ENCODE measurements at places on chromosomes 5 and 9. TPM values are rescaled to one million over a fixed set of nuclear protein-coding genes. Genes with fewer than 3 reads are reported as not detected.

DNA sequence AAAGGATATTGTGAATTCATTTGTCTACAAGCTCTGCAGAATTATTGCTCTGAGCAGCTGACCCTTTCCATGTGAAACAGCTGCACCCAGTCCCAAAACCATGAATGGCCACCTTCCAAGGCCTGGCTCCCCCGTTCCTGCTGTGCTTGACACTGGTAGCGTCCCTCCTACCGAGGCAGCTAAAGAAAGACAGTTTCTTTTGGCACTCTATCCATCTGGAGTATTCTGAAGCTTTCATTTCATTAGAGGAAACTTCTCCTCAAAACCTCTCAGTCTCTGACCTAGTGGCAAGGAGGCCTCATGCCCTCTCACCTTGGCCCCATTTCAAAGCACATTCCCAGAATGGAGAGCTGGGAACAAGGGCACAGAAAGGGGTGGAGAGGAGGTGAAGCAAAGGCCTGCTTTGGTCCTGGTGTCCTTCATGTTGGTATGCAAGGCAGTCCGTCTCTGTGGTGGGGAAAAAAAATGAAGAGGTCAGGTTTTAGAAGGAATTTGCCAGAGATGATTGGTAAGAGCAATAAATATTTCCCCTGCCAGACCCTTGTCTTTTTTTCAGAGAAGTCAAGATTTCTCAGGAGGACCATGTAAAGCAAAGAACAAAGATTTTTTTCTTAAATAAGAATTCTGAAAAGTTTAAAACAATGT is 232.0 kb downstream of the RFK start:
- no peak overlapping the region for H3K4me3 ChIP-seq
- H3K27me3 ChIP-seq = no peaks in the 10 kb centered on the region
- H3K36me3 ChIP-seq = no peaks in the 10 kb centered on the region

DNA sequence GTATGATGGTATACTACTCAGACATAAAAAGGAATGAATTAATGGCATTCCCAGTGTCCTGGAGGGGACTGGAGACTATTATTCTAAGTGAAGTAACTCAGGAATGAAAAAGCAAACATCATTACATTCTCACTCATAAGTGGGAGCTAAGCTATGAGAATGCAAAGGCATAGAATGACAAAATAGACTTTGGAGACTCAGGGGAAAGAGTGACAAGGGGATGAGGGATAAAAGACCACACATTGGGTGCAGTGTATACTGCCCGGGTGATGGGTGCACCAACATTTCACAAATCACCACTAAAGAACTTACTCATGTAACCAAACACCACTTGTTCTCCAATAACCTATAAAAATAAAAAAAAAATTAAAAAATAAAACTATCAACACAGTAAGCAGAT is 587.3 kb upstream of the RGMB start:
- H3K27me3 ChIP-seq = no peaks in the 10 kb centered on the region
- H3K36me3 ChIP-seq = no peaks in the 10 kb centered on the region

- H3K4me3 ChIP-seq = no peak overlapping the region
- no peaks in the 10 kb centered on the region for H3K27me3 ChIP-seq
- H3K27ac ChIP-seq = peak overlapping the region; percentile 88
- peaks cover 74% of the 10 kb centered on the region for H3K4me1 ChIP-seq
Measured at GRCh38 chr9:98099898-98100297, 19.1 kb downstream of the TRIM14 start.

GRCh38 chr5:37742111-37742510 is 97.7 kb downstream of the GDNF start:
- DNase-seq = no peak
- H3K36me3 ChIP-seq = no peaks in the 10 kb centered on the region
- peaks cover 24% of the 10 kb centered on the region for H3K4me1 ChIP-seq
- H3K27ac ChIP-seq = no peak overlapping the region

DNA sequence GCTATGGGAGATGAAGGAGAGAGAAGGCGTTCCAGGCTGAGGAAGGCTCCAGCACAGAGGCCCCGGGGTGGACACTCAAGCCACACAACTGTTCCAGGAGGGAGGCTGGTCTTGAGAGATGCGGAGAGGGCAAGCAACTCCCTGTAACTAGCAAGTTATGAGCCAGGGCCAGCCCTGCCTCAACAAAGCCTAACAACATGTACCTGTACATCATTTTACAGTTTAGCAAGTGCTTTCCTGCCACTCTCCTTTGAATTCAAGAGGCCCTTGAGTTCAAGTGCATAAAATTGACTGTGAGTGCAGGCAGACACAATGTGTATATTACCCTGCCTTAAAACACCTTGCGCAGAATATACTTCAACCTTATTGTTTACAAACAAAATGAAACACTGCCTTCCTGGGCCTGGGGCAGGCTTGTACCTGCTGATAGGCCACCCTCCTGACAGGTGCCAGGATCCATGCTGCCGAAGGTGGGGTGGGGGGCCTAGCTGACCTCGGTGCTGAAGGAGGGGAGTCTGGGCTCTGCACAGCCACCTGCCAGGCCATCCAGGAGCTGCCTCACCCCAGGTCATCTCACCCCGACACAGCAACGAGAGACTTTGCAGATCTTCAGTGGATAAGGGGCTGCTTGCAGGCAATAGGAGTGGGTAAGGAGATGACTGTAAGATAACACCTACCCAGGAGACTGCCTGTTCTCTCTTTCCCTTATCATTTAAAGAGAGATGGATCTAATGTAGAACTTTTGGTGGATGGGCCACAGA is 80.0 kb downstream of the PPARGC1B start:
- no peak overlapping the region for H3K4me3 ChIP-seq
- H3K27me3 ChIP-seq = no peaks in the 10 kb centered on the region
- no peak overlapping the region for H3K27ac ChIP-seq
- H3K4me1 ChIP-seq = peaks cover 24% of the 10 kb centered on the region
- no peak for DNase-seq

DNA sequence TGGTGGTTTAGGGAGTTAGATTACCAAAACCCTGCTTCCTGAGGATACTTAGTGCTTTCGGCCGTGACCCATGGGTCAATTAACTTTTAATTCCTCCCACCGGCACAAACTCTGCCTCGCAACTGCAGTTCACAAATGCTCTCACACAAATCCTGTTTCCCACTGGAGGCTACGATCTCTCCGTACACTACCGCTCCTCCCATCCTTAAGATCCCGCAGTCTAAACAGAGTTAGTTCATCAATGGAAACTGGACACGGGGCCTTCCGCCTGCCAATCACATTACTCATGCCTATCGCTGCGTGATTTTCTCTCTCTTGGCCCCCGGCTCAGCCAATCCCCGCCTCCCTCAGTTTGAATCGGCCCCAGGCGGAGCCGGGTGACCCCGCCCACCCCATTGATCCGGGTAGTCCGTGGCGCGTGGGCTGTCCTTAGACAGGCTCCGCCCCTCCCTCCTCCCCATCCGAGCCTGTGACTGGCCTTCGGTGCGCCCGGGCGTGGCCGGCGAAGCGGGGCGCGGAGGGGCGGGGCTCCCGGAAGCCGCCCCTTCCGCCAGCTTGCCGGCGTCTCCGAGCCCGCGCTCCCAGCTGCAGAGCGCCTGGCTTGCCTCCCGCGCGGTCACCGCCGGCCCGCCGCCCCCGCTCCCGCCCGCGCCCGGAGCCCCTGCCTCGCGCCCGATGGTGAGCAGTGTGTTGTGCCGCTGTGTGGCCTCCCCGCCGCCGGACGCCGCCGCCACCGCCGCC is at the start of gene SLC25A25:
Gene SLC25A25, plus strand, starts transcription at position 588 of the 741 bp plus-strand sequence. Its CDS starts 88 bp downstream, at position 676.
- H3K36me3 ChIP-seq = peaks cover 7% of the 10 kb centered on the region
- DNase-seq = peak; percentile 98
- H3K4me3 ChIP-seq = peak within 1 kb of the TSS; percentile 97
- H3K27ac ChIP-seq = peak within 1 kb of the TSS; percentile 96

- H3K36me3 ChIP-seq = no peaks in the 10 kb centered on the region
- no peaks in the 10 kb centered on the region for H3K27me3 ChIP-seq
- no peak for DNase-seq
- H3K4me1 ChIP-seq = peaks cover 31% of the 10 kb centered on the region
- no peak overlapping the region for H3K4me3 ChIP-seq
Measured at GRCh38 chr5:142984011-142984410, 213.8 kb downstream of the ARHGAP26 start.

DNA sequence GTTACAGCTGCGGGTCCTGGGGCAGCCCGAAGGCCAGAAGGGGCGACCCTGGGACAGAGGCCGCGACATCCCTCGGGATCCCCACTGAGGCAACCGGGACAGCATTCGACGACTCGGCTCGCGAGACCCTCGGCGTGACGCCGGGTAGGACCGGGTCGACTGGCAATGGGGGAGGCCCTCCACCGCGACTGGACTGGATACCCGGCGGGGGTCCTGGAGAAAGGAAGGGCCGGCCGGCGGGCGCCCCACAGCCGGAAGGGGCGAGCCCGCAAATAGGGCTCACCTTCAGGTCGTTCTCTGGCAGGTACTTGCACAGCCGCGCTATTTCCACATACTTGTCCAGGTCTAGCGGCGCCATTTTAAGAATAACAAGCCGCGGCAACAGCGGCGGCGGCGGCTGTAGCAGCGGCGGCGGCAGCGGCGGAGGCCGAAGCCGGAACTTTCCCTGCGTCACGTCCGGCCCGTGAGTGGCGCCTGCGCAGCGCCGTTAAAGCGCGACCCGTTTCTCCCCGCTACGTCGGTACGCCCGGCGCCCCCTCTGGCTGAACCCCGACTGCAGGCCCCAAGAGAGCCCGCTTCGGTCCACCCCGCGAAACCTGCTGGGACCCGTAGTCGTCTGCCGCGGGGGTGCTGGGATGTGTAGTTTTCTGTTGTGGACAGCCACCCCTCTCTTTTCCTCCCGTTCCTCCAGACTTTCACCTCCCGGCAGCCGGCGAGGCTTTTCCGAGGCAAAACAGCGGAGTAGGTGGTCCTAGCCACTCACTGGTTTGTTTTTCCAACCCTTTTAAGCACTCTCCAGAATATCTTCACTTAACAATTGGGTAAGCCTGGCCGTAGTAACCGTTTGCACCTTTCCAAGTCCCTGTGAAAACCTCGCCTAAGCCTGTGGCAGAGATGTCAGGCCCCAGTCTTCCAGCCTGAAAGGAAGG is at the start of gene PPP6C:
Gene PPP6C, minus strand, starts transcription at position 443 of the 929 bp plus-strand sequence. Its CDS starts 85 bp downstream, at position 358.
- no peaks in the 10 kb centered on the region for H3K27me3 ChIP-seq
- H3K4me1 ChIP-seq = peaks cover 28% of the 10 kb centered on the region
- peak within 1 kb of the TSS; percentile 91 for H3K4me3 ChIP-seq
- H3K27ac ChIP-seq = peak within 1 kb of the TSS; percentile 95

- H3K27ac ChIP-seq = no peak overlapping the region
- no peak overlapping the region for H3K4me3 ChIP-seq
- H3K4me1 ChIP-seq = no peaks in the 10 kb centered on the region
- H3K27me3 ChIP-seq = no peaks in the 10 kb centered on the region
- H3K36me3 ChIP-seq = peaks cover 34% of the 10 kb centered on the region
Measured at GRCh38 chr5:15938961-15939360, 240.6 kb downstream of the MARCHF11 start.

- DNase-seq = no peak
- H3K4me3 ChIP-seq = no peak overlapping the region
- no peaks in the 10 kb centered on the region for H3K27me3 ChIP-seq
- H3K4me1 ChIP-seq = peaks cover 14% of the 10 kb centered on the region
Measured at GRCh38 chr5:109743770-109744212, 54.1 kb downstream of the MAN2A1 start.

- no peaks in the 10 kb centered on the region for H3K36me3 ChIP-seq
- peaks cover 20% of the 10 kb centered on the region for H3K4me1 ChIP-seq
- DNase-seq = no peak
- no peak overlapping the region for H3K4me3 ChIP-seq
Measured at GRCh38 chr9:119370816-119371215, 1.6 kb upstream of the BRINP1 start.

- no peak overlapping the region for H3K27ac ChIP-seq
- no peak for DNase-seq
- H3K27me3 ChIP-seq = no peaks in the 10 kb centered on the region
- no peaks in the 10 kb centered on the region for H3K36me3 ChIP-seq
- H3K4me1 ChIP-seq = peaks cover 68% of the 10 kb centered on the region
- no peak overlapping the region for H3K4me3 ChIP-seq
Measured at GRCh38 chr9:129624947-129625346, 1.0 kb upstream of the NTMT1 start.

- H3K27ac ChIP-seq = no peak overlapping the region
- no peaks in the 10 kb centered on the region for H3K4me1 ChIP-seq
Measured at GRCh38 chr9:137521405-137521985, 28.7 kb downstream of the PNPLA7 start.

- H3K4me3 ChIP-seq = no peak overlapping the region
- no peaks in the 10 kb centered on the region for H3K27me3 ChIP-seq
- peaks cover 26% of the 10 kb centered on the region for H3K4me1 ChIP-seq
- H3K36me3 ChIP-seq = no peaks in the 10 kb centered on the region
- no peak for DNase-seq
- H3K27ac ChIP-seq = peak overlapping the region; percentile 48
Measured at GRCh38 chr5:149493316-149493715, 57.9 kb downstream of the CSNK1A1 start.

DNA sequence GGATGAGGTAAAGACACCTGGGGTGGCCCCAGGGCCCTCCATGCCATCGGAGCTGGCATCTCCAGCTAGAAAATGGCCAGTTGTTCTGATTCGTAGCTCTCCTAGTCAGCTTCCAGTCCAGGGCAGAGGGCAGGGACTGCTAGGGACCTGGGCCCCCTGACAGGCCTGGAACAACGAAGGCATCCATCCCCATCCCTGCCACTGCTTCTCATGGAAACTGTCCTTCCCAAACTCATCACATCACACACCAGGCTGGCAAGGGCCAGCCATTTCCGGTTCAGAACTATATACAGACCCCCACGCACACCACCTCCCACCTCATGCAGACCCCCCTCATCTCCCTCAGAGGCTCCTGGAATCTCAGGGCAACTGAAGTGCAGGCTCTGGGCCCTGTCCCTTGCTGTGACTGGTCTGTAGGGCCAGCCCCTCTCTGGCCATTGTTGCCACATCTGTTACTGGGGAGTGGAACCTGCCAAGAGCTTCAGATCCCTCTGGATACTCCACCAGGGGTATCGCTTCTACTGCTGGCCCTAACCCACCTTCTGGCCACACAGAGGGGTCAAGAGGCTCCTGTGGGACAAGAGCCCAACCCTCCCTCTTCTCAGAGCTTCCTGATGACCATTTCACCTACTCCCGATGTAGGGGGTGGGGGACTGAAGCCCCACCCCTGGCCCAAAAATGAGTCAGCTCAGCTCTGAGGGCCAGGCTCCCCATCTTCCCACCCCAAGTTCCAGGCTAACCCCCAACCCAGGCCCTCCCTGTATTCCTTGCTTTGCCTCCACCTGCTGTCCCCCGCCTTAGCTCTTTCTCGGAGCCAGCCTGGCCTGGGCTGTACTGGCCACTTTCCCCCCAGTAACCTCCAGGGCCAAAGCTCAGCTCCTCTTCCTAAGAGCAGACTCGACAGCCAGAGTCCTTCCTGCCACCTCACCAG is 1.2 kb upstream of the MZB1 start:
- no peak for DNase-seq
- H3K4me3 ChIP-seq = no peak overlapping the region
- H3K4me1 ChIP-seq = peaks cover 45% of the 10 kb centered on the region
- no peaks in the 10 kb centered on the region for H3K36me3 ChIP-seq

- H3K27ac ChIP-seq = no peak overlapping the region
- peaks cover 5% of the 10 kb centered on the region for H3K4me1 ChIP-seq
- no peak overlapping the region for H3K4me3 ChIP-seq
- H3K36me3 ChIP-seq = no peaks in the 10 kb centered on the region
Measured at GRCh38 chr9:16446636-16447035, 423.8 kb downstream of the BNC2 start.

MAML1 gene
- 16.9 TPM for total RNA-seq

SLC36A2 gene
- total RNA-seq = not detected

CCDC187 gene
- total RNA-seq = not detected

FIBCD1 gene
- not detected for total RNA-seq
